Right lung (tissue), 10 donors: ENCODE measurements at places on chromosomes 11 and 22.

DNA sequence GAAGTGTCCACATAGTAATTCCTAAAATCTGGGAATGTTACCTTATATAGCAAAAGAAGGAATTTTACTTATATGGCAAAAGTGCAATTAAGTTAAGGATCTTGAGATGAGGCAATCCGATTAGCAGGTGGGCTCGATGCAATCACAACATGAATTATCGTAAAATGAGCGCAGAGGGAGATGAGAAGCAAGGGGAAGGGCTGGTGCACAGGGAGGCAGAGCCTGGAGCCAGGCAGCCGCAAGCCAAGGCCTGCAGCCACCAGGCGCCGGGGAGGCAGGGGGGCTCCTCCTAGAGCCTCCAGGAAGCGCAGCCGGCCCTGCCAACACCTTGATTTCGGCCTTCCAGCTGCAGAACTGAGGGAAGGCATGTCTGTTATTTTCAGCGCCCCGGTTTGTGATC is 85.7 kb downstream of the CELSR1 start:
- no peak for DNase-seq

DNA sequence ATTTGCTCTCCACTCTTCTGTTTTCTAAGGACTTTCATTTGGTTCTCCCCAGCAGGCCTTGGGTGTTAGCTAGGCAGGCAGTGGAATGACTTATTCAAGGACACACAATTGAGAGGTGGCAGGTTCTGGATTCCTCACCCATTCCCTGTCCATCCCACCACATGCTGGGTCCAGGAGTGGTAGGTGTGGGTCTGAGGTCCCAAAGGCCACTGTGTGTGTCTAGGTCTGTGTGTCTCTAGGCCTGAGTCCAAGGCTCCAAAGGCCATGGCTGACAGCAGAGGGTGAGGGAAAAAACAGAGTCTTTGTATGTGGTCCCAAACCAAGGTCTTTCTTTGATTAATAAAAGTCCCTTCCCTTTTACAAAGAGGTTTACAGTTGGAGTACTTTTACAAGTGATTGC is 40.8 kb downstream of the SLC5A1 start:
- DNase-seq, result no peak

DNA sequence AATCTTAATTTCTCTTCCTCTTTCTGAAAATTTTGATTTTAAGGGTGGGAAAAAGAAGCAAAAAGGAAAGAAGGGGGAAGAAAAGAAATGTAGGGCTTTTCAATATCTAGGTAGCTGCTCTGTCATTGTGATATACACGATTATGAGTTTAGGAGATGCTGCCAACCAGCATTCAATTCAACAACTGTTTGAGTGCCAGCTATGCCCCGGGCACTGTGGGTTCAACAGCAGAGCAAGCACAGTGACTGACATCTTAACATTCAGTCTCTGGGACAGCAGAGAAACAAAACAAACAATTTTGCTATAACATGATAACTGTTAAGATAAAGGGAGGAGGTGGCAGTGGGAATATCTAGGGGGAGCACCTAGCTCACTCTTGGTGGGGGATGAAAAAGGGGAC is 91.6 kb downstream of the DBX1 start:
- DNase-seq, result no peak

- no peak for DNase-seq
Observed at GRCh38 chr22:42340150-42340549, 69.7 kb upstream of the TCF20 start.

GRCh38 chr11:40178470-40178869 is 1281.0 kb downstream of the LRRC4C start:
- DNase-seq, result no peak

- no peak for DNase-seq
Observed at GRCh38 chr11:69377953-69378302, 84.0 kb downstream of the MYEOV start.

GRCh38 chr22:35116269-35116668 is 50.3 kb downstream of the ISX start:
- DNase-seq, result no peak

- no peak for DNase-seq
Observed at GRCh38 chr22:42080287-42080686, 787 bp downstream of the SMDT1 start.

GRCh38 chr11:1929621-1930461 is 10.3 kb downstream of the TNNT3 start:
- DNase-seq, result no peak

- DNase-seq, result no peak
Observed at GRCh38 chr11:16770016-16770415, 31.6 kb downstream of the C11orf58 start.

GRCh38 chr11:13480198-13480597 is 15.6 kb downstream of the PTH start:
- no peak for DNase-seq

- DNase-seq, result no peak
Observed at GRCh38 chr11:112226831-112227401, 688 bp downstream of the PTS start.

DNA sequence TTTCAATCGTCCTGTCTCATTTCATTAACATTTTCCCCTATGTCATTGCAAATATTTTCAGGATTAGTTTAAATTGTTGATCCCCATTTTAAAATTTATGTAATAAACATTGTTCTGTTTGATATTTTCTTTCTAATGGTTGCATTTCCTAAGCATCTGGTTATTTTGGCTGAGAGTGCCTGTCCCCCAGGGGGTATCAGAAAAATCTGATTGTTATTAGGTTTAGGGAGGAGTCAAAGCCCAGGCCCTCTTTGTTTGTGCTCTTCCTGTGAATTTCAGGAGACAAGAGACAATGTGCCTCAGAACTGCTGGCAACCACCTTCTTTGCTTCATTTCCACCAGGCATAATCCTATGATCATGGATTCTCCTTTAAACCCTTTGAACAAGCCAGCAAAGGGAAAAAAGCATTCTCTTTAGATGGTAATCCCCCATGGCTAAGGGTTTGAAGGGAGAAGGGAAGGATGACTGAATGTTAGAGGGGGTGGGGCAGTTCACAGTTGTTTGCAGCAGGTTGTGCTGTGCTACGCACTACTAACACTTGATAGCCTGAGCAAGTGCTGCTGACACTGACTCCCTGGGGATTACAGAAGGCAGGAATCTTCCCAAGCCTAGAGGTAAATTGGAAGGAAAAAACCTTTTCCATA is 462.4 kb upstream of the LRRC4C start:
- no peak for DNase-seq

GRCh38 chr11:47469361-47470179 is 20.6 kb upstream of the RAPSN start:
- DNase-seq, result no peak

- DNase-seq, result no peak
Observed at GRCh38 chr11:126601550-126602215, 246.2 kb downstream of the ST3GAL4 start.

- DNase-seq, result no peak
Observed at GRCh38 chr11:94784884-94785283, 16.7 kb downstream of the AMOTL1 start.

DNA sequence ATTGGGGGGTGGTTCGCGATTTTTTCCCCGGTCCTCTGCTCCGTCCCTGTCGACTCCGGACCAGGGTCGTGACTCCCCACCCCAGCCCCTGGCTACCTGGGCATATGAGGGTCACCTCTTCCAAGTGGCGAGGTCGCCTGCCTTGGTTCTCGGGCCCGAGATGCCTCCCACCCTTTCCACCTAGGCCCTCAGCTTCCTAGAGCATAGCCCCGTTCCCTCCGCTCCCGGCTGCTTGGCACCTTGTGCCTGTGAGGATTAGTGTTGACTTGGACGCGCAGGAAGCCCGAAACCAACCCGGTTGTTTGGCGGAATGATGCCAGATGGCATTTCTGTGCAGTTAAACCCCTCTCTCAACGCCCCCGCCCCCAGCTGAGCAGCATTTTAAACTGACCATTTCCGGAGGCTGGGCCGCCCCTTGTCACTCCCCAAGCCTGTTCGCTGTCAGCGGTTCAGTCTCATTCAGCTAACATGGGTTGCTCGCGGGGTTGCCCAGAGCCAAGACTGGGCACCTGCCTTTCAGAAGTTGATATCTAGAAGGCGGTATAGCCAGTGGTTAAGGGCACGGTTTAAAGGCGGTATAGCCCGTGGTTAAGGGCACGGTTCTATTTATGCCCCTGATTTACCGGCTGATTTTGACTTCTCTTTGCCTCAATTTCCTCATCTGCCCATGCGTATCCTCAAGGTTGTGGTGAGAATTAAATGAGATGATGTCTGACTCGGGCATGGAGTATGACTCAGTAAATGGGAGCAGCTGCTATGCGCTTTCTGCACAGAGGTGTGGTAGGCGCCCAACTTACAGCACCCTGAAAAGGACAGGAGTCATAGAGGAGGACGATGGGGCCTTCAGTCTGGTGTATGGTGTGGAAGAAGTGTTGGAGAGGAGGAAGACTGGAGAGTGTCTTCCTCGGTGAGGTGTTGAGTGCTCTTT is 639 bp downstream of the INCENP start:
- DNase-seq, result no peak

- DNase-seq, result no peak
Observed at GRCh38 chr11:68680541-68681231, 3.7 kb upstream of the GAL start.

DNA sequence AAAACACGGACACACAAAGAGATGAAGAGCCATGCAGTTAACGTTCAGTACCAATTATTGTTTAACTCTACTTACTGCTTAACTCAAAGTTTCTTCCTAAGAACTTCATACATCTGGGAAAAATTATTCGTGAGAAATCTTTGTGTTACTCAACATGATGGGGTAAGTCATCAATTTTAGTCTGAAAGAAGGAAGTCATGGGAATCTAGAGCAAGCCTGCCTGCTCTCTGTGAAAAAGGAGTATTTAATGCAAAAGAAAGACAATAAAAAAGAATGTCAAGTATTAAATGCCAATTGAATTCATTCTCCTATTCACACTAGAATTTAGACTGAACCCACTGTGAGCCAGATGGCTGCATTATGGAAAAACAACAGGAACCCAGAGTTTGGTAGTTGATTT is 16.0 kb downstream of the TMEM123 start:
- DNase-seq, result no peak
